HAP-1 (cell line): ENCODE measurements at places on chromosomes 1 and 21.

DNA sequence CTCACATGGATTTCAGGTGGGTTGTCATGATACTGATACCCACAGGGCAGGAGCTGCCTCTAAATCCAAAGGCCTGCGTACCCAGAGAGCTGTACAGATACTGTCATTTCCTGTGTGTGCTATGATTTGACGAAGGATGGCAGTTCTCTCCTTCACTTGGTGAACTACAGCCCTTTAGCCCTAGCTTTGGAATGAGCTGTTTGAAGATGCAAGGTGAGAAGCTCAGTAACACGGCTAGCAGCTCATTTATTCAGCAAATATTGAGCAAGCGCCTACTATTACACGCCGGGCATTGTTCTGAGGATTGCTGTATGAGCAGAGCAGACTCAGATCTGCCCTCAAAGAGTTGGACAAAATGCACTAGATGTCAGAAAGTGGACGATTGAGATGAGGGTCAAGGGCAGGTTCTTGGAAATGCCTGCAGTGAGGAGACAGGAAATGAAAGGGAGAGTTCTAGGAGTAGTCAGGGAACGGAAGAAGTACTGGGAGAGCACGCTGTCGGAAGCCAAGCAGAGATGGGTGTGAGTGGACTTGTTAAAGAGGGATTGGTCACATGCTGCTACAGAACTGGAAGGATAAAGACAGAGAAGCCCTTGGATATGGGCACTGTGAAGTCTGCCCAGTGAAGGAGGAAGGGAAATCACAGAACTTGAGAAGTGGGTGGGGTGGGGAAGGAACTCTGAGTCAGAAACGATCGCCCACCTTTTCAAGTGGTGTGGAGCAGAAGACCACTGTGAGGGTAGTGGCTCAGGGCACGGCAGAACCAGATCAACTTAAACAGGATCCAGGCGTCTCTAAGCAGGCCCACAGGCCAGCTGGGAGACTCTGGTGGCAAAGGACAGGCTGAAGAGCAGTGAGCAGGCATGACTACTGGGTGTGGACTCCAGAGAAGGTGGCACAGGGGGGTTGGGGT, 7.1 kb downstream of the PTGFRN start:
- DNase-seq, result no peak

GRCh38 chr1:155125511-155125945, 2.1 kb upstream of the EFNA1 start:
- DNase-seq, result no peak

GRCh38 chr21:42521384-42521783, 7.7 kb downstream of the SLC37A1 start:
- DNase-seq, result no peak

DNA sequence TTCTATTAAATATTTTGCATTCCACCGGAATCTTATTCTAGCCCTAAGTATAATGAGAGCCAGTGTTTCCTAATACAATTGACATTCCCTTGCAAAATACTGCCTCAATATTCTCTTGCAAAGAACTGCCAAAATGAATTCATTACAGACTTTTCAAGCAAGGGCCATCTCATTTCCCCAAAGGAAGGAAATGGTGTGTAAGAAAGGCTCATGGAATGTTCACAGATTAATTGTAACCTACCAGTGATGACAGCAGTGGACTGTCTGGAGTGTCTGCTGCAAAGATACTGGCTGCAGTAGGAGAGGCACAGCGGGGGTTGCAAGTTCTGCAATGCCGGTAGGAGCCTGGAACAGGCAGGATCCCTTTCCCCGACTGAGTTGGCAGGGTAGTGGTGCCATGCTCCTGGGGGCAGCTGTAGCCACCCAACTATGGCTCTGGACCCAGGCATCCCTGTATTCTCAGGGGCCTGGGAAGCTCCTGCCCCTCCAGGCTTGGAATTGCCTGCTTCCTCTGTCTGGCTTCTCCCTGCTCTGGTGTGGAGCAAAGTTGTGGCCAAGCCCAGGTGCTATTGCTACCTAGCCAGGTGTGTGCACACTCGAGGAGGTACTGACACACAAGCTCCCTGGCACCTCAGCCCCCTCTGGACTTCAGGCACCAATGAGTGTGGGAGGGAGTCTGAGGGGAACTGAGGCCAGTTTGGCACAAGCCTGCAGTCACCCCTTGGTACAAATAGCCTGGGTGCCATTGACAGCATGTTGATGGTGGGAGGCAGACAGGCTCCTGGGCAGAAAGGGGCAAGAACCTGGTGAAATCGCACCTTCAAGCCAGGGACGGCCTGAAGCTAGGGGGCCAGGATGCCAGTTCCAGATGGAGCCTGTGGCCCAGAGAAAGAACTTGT, 1371.0 kb downstream of the KCNT2 start:
- no peak for DNase-seq

- DNase-seq, result no peak
Observed at GRCh38 chr1:182213163-182213562, 151.7 kb upstream of the ZNF648 start.

- DNase-seq, result no peak
Observed at GRCh38 chr1:223126741-223127140, 16.3 kb downstream of the TLR5 start.

DNA sequence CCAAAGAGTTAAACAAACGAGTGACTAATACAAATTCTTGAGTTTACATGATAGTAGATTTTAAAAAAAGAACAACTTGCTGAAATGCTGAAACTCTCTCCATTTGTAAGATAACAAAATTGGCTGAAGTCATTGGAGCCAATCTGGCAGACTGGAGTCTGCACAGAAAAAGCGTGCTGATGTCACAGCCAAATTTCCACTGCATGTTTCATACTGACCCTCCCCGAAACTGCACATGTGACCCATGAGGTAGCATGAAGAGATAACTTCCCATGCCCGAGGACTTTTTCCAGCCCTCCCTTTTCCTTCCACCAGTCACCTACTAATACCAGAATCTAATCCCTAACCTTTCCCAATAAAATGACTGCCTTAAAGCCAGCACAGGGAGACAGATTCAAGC, 1.2 kb upstream of the LELP1 start:
- no peak for DNase-seq

- DNase-seq, result no peak
Observed at GRCh38 chr1:113958691-113959090, 20.6 kb upstream of the OLFML3 start.

- no peak for DNase-seq
Observed at GRCh38 chr1:184593597-184593996, 161.1 kb downstream of the EDEM3 start.

GRCh38 chr21:38910390-38911067, 104.8 kb downstream of the ETS2 start:
- no peak for DNase-seq
